ENCODE measurements at places on chromosomes 1 and 21.

- no peak for DNase-seq
These were observed 60.9 kb downstream of the PRDM2 start for GRCh38 chr1:13760921-13761320.

- DNase-seq, result no peak
These were observed 62.5 kb downstream of the MORN1 start for GRCh38 chr1:2328676-2329455.

GRCh38 chr21:36504067-36505058 lies 24.4 kb upstream of the CLDN14 start:
- peak; percentile 50 for DNase-seq

GRCh38 chr1:87044424-87044823 lies 130.0 kb downstream of the HS2ST1 start:
- no peak for DNase-seq

DNA sequence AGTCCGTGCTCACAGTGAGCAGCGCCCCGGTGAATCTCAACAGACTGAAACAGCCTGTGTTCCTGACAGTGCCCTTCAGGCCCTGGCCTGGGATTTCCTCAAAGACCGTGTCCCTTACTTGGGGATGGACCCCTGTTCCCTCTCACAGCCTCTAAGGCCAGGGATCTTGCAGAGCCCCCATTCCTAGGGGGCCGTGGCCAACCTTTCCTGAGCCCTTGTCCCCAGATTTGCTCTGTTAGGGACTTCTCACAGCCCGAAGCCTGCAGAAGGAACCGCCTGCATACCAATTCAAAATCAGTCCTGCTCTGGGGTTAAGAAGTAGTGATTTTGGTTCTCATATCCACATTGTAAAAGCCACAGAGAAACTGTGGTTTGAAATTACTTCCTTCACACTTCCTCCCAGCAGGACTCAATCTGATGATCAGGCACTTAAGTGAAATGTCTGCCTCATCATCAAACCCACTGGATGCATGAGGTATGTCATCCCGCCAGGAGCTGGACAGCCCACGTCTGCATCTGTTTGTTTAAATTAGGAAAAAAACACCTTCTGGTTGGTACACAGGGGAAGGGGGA lies 14.9 kb downstream of the ABCA4 start:
- DNase-seq, result no peak

DNA sequence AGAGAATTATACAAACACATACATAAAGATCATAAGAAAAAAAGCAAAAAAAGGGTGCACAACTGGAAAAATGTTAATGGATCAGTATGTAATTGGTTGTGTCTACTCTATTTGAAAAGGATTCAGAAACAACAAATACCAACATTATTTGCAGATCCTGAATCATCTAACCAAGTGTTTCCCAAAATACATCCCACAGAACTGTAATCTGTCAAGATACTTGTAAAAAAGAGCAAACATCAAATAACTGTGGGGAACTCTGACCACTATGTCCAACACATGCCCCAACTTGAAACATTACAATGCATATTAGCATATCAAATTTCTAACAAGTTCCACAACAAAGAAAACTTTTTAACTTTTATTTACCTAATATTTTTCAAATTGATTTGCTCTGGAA lies 22.6 kb downstream of the ANKRD13C start:
- no peak for DNase-seq

GRCh38 chr21:45167796-45168222 lies 93.4 kb downstream of the ADARB1 start:
- DNase-seq, result peak; percentile 18

- no peak for DNase-seq
These were observed 34.7 kb upstream of the AK4 start for GRCh38 chr1:65113298-65113697.

DNA sequence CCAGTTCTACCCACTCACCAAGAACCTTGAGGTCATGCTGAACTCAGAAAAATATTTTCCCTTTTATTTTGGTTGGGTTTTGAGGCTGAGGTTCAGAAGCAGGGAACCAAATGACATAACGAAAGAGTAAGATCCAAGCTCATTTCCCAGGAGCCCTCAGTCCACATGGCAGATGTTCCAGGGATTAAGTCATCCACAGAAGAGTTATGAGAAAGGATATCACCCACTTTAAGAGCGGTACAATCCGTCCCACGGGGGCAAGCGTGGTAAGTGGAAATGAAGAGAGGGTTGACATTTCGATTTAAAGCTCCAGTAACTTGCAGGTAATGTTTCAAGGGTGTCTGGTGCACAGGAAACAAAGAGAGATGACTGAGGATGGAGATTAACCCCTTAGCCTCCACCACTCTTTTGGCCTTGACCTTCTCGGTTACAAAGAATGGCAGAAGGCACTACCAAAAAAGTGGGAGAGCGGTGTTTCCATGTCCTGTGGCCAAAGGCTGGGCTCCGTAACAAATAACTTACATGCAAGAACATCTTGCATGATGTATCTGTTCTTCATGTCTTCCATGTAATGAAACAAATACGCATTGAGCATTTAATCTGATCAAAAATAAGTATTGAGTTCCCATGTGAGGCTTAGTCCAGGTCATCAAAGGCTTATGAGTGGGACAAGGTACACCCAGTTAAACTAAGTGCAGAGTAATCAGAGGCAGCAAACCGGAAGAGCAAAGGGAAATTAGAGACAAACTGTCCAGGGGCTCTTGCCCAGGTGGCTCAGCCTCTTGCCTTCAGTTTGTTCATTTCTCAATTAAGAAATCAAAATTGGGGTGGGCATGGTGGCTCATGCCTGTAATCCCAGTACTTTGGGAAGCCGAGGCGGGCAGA lies 241.4 kb downstream of the TOMM20 start:
- no peak for DNase-seq

- DNase-seq, result peak; percentile 38
These were observed 17.8 kb upstream of the OVAAL start for GRCh38 chr1:180540697-180541594.

DNA sequence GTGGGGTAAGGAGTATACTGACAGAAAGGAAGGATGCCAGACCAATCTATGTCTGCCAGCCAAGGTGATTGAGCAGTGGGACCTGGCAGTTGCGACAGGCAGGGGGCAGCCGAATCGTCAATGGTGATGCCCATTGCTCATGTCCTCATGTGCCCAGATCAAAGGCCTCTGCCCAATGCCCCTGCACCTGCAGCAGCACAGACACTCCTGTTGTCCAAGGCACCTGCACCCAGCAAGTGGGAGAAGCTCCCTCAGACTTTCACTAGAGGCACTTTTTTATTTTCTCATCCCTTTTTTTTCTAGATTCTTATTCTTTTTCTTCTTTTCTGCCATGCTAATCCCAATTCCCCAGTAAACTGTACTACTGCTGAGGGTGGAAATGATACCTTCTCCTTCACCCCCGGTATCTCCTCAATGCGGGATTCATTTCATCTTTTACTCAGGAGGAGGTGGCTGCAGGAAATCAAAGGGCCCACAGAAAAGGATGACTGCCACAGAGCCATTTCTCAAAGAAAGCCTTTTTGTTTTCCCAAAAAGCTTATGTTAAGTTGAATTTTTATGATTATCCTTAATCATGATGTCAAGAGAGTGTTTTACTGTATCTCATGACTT lies 332.0 kb downstream of the PAPPA2 start:
- no peak for DNase-seq

GRCh38 chr1:86487131-86487810 lies 18.5 kb downstream of the CLCA1 start:
- no peak for DNase-seq

DNA sequence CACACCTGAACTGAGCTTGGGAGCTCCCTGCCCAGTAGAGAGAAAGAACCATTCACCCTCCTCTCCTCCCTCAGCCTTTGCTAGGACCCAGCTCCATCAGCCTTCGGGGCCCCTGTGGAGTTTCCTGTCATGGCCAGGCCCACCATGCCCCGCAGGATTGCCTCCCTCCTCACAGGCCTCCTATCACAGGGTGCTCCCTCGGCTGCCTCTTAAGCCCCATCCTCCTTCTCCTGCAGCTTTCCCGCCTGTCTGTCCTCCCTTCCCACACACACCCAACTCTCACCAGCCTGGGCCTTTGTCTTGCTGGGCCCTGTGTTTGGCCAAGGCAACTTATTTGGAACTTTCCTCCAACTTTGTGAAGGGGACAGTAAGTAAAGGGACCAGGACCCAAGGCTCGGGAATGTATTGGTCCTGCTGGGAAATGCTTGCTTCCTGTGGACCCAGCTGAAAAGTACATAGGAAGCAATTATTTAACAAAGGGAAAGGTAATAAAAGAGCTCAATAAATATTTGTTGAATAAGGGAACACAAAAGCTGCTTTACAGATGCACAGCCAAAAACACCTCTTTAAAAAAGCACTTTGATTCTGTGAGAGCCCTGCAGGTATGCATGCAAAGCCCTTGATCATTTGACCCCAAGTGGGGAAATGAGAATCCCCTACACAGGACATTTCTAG lies 31.6 kb upstream of the TENT5C start:
- DNase-seq, result no peak

DNA sequence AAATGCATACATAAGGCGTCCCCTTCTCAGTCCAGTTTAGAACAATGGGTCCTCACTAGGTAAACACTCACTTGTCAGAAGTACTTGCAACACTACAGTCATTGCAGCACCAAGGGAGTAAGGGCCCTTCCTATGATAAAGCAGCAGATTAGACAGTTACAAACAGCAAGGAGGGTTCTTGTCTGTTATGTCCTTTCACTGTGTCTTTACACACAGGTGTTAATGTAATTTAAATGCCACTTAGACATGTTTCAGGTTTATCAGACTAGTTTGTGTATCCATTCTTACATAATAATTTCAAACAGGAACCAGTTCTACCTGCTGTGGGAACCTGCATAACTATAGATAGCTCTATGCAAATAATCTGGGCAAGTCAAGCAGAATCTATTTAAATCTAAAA lies 105.6 kb upstream of the USH2A start:
- DNase-seq, result no peak

- no peak for DNase-seq
These were observed 42.9 kb downstream of the ERG start for GRCh38 chr21:38455403-38455802.

GRCh38 chr1:178196631-178197030 lies 102.7 kb downstream of the RASAL2 start:
- DNase-seq, result no peak

DNA sequence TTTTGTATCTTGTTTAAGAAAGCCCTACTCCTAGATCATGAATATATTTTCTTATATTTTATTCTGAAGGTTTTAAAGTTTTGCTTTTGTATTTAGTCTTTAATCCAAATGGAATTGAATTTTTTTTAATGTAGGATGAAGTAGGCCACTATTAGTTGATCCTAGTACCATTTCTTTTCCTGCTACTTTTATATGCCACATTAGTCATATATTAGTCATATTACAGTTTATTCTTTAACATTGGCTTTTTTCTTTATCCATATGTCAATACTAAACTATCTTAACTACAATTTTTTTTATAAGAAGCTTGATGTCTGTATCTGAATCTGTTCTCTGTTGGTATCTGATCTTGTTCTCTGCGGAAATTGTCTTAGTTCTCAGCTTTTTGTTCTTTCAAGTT lies 48.8 kb downstream of the MAN1A2 start:
- peak; percentile 6 for DNase-seq

DNA sequence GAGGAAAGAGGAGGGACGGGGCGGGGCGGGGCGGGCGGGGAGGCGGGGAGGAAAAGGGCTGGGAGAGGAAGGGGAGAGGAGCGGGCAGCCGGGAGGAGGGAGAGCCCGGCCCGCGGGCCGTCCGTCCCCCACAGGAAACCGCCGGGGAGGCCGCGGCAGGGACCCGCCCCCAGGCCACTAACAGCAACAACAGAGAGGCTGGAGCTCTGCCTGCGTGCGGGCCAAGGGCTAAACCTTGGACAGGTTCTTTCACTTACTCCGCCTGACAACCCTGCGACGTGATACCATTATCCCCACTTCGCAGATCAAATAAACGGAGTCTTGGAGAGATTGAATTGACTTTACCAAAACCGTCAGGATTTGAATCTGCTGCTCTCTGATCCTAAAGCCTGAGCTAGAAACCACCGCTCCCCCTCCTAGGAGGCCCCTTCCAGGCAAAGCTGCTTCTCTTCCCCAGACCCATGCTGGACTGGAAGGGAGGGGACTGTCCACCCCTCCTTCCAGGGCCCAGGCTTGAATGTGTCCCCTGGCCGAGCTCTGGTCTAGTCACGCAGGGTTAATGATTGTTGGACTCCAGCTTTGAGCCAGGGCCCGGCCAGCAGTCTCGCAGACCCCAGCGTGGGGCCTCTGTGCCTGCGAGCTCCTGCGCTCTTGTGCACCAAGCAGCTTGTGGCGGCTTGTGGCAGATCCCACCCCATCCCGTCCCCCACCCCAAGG lies at the start of gene EVA1B:
TSS of gene EVA1B (minus strand) at position 10 of the 717 bp plus-strand sequence. CDS start 608 bp downstream, outside the sequence.
- peak; percentile 88 for DNase-seq

- no peak for DNase-seq
These were observed 937 bp downstream of the CD48 start for GRCh38 chr1:160710517-160711252.

DNA sequence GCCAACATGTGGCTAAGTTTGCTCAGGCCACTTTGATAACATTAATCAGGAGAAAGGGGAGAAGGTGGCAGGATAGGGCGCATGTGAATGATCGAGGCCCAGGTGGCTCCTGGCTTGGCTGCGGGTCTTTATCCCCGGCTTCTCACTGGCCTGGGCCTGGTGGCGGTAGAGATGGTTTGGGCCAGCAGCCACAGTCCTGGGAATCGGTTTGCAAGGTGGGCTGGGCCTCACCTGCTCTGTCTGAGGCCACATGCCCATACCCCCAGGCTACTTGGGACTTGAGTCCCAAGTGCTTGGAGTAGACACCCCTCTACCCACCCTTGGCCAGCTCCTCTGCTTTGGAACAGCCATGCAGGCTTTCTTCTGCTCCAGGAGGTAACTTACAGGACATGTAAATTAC lies 49.7 kb upstream of the DISP3 start:
- DNase-seq, result no peak

GRCh38 chr1:98130408-98130807 lies 209.6 kb upstream of the DPYD start:
- DNase-seq, result no peak

- no peak for DNase-seq
These were observed 21.9 kb downstream of the NFIA start for GRCh38 chr1:61104220-61104671.

GRCh38 chr21:18147678-18148077 lies 97.0 kb upstream of the CHODL start:
- no peak for DNase-seq

DNA sequence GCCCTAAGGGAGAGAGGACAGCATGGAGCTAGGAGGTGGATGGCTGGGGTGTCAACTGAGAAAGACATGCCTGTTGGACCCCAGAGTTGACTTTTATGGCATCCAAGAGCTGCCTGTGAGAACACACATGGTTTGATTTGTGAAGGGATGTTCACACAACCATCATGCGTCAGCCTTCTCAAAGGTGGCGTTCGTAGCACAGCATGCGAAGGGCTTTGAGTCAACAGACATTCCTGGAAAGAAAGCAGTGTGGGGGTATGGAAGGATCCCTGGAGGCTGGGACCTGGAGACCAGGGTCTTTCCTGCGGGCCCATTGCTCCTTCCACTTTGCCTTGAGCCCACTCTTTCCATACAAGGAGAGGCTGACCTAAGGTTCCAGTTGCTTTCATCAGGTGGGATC lies 6.4 kb upstream of the WNT3A start:
- DNase-seq, result no peak

- no peak for DNase-seq
These were observed 57.5 kb downstream of the HSD3B1 start for GRCh38 chr1:119564548-119564947.
